ENCODE measurements at places on chromosomes 1 and 21.

DNA sequence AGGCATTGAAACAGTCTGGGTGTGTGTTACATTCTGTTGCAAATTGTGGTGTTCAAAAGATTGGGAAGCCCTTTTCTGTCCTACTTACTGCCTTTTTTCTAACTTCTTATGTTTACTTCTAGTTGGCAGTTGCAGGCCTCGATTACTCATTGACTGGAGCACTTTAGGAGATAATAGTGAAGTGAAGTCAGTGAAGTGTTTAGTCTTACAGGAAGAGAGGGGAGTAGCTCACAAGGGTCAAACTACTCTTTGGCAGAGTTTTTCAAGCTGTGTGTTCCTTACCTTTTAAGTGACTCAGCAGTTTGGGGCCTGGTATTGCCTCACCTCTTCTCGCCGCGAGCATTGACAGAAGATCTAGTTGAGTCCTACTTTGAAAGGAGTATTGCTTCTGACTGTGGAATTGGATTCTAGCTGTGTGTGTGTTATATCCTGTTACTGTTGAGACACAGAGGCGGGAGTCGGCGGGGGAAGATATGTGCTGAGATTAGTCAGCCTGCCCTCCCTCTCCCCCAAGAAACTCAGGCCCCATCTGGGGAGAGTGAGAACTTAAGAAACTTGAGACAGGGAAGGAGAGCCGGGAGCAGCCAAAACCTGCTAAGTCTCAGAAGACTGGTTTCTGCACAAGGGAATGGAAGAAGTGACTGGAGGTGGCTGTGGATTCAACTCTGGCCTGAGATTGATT lies 19.3 kb downstream of the AHCYL1 start:
- peak; percentile 87 for DNase-seq

DNA sequence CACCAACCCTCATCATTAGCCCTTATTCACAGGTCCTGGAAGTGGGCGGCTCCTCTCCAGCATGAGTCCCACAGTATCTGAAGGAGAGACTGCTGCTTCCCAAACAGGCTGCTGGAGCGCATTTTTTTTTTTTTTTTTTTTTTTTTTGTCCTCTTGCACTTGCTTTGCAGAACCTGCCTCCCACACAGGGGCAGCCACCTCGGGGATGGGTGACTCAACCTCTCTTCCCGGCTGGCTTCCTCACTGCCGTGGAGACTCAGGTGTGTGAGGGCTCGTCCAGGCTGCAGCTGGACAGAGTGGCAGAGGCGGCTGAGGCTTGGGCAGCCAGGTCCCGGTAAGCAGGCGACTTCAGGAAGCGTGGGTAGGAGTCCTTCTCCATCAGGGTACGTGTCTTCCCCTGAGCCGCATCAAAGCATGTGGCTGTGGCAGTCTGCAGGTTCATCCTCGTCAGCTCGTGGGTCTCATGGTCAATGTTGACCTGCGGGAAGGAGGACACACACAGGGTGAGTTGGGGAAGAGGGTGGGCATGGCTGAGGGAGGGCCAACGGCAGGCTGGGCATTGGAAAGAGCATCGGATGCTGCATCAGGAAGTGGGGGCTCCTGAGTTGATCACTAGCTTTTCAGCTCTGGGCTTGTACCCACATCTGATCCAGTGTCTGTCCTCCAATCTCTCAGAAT lies 4.0 kb downstream of the RGS16 start:
- DNase-seq, result no peak

GRCh38 chr1:229971141-229971540 lies 95.9 kb upstream of the GALNT2 start:
- no peak for DNase-seq

DNA sequence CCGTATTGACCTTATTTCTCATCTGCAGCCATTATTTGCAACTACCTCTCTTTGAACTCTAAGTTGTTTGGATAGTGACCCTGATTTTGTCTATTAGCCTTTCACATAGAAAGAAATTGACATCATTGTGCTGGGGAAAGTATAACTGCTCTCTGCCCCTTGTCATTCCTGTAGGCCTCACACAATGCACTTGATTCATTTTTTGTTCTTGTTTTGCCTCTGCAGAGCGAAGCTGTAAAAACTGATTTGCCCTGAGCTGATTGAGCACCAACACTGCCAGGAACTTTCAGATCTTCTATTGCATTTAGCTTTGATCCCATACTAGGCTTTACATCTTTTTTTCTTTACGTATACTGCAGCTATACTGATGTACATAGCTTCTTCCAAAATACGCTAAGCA lies 167.2 kb upstream of the PTBP2 start:
- DNase-seq, result no peak

DNA sequence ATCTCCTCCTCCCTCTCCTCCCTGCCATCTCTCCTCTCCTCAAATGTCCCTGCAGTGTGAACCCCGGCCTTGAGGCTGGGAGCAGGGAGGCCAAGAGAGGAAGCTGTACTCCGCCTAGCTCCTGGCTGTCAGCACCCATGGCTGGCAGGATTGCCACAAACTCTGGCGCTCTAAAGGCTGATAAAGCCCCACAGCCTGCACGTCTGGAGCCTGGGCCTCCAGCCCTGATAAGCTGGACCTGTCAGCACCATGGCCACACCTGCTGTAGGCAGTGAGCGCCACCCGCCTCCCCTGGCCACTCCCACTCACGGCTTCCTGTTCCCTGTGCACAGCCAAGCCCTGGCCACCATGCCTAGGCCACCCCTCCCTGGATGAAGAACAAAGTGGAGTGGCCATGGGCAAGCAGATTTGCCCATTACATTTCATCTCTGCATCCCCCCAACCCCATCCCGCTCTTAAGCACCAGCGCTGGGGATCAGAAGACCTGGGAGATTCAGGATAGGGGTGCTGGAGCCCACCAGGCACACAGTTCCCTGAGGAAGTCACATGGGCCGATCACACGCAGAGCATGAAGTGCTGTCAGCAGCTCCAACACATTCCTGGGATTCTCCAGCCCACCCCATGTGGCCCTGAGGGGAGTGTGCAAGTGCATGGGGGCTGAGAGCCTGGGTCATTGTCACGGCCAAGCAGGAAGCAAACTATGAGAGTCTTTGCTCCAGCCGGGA lies 24.2 kb upstream of the NPPB start:
- peak; percentile 52 for DNase-seq

Measured in HT-29 (cell line).